ENCODE measurements at places on chromosomes 12 and 14. TPM values are rescaled to one million over a fixed set of nuclear protein-coding genes. Genes with fewer than 3 reads are reported as not detected.

DNA sequence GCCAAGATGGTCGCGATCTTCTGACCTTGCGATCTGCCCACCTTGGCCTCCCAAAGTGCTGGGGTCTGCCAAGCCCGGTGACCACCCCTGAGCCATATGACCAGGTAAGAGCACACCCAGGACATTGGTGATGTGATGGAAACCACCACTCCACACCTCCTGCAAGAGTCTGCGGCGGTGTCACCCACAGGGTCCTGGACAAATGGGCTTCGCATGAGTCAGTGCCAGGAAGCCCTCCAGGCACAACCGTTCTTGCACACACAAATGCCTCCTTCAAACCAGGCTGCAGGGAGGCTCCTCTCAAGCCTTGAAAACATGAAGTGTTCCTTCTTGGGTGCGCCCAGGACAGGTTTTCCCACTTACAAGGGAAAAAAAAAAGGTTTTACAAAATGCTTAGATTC, 16.6 kb downstream of the PITPNM2 start:
- no peak for DNase-seq

DNA sequence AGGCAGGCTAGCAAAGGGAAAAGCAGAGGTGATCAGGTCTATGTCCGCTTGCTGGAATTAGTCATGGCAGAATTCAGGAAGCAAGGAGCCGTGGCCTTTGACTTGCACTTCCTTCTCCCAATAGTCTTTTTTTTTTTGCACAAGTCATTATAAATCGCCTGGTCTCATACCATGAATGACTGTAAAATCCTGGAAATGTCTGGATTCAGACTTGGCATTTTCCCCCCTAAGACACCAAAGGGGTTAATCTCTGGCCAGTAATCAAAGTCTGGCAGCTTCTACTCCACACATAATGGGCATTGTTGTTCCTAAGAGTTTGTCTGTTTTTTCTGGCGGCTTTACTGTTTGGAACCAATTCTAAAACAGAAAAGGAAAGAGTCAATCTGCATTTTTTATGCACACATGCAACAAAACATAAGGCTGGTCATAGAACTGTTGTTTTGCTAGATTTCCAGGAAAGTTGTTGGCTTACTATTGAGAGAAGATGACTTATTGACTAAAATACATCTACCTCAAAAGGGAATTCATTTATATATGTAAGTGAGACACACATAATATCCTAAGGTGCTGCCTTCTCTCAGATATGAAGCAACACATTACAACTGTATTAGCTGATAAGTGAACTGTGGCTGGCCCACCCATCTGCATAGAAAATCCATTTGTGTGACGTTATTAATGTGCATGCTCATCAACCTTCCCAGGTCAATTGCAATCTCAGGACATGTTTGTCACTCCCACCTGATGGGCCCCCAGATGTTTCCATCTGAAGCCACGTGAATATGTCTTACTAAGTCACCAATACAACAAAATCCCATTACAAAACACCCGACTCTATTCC, 157.3 kb downstream of the BTG1 start:
- no peak for DNase-seq

- DNase-seq: no peak
Observed at GRCh38 chr14:71651228-71651627, 281.0 kb upstream of the RGS6 start.

GRCh38 chr12:93244514-93245077, 133.1 kb upstream of the NUDT4 start:
- no peak for DNase-seq

DNA sequence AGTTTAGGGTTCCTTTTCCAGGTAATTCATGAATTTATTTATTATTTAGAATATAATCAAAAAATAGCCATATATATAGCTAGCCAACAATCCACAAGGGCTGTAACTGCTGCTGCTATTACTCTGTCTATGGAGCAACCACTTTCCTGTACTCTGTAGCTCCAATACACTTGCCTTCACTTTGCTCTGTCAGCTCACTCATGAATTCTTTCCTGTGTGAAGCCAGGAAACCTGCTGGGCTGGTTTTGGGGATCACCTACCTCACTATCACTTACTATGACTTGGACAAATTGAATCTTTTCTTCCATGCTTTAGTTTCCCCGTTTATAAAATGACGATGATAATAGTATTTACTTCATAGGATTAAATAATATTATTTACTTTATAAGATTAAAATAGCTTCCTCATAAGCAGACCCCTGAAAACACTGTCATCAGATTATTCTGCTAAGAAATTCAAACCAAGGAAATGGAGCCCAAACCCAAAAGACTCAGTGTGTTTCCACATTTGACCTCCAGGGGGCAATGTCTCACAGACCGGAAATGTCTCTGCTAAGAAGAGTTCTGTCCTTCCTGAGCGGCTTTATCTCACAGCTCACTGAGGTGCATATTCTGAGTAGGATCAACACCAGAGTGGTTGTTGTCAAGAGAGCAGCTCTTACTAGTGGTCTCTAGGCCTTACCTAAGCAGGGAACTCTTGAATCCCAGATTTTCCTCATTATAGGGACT, 457.1 kb downstream of the DAD1 start:
- DNase-seq: no peak

DNA sequence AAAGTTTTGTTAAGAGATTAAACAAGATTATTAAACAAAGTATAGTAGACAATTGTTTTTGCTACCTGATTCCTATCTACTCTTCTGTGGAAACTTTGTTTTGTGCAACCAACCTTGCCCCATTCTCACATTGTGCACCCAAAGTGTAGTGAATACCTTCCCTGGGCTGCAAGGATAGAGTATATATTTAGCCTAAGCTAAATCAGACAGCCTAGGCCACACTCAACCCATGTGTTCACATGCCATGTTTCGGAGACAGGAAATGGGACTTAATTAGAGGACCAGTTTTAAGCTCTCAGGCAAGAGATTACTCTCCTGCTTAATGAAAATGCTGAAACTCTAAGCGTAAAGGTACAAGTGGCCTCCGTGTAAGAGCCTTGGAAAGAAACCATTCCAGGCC, 734.9 kb upstream of the USP15 start:
- DNase-seq: no peak

DNA sequence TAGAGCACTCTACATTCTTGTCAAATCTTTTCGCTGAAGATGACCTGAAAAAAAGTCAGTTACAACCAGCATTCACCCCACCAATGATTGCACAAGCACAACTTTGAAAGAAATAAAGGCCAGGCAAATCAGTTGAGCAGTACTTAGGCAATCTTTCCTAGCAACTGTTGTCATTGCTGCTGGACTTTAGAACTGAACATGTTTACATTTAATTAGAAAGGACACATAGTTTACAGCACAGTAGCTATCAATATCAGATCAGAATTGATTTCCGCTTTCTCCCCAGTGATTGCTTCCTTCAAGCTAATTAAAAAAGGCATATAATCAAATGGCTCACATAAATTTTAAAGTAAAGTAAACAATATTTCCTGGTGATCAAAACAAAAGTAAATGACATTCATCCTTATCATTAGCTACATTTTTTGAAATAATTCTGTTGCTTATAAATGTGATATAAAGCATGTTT, 128.4 kb downstream of the FOXA1 start:
- DNase-seq: no peak

DNA sequence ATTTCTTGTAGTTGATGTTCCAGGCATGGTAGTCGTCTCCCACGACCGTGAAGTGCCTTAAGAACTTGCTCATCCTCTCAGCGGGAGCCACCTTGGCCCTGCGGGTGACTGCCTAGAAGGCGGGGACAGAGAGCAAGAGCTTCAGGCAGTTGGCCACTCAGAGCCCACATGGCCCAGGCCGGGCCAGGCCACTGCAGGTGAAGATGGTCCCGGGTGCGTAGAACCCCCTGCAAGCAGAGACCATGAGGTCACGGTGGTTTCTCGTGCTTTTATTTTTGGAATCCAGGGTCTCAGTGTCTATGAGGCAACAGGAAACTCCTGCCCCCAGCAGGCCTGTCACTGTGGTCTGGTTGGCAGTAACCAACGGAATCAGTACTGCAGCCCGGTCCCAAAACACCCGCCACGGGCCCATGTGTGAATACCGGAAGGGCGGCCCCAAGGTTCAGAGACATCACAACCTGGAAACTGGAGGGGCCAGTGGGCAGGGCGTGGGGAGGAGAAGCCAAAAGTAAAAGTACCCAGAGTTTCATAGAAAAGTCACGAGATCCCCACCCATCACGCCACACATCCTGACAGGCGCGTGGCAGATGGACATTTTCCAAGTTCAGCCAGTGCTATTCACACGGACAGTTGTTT, 27.5 kb downstream of the HVCN1 start:
- peak; percentile 91 for DNase-seq

DNA sequence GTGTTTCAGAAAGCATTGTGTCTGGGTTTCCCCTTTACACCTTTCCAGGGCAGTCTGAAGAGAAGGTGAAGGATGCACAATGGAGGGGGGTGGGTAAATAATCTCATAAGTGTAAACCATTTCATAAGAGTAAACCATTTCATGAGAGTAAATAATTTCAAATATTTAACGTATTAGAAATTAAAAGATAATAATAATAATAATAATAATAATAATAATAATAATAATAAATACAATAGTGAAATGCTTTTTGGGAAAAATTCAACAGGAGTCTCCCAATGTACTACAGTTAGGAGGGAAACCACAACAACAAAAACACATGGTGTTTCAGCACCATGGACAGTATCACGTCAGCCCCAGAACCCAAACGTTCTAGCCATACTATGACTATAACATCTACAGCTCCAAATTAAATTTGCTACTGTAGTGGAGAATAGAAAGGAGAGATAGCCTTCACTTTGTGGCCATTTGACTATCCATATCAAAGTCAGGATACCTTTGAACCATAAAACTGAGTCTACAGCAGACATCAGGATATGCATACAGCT, 691.8 kb downstream of the BCL11B start:
- DNase-seq: peak; percentile 4

DNA sequence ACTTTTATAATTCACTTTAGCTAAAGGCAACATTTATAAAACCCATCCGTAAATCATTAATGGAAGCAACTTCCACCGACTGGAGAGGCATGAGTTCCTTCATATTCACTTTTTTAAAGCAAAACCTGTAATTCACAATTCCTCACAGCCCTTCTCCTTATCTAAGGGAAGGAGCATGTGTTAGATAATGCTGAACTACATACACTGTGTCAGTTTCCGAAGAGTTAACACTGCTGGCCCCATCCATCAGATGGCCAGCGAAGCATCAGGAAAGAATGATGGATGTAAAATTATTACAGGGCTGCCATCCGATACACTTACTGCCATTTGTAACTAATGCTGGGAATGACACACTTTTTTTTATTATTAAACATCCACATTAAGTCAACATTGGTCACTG, 392.8 kb downstream of the SOX5 start:
- no peak for DNase-seq

DNA sequence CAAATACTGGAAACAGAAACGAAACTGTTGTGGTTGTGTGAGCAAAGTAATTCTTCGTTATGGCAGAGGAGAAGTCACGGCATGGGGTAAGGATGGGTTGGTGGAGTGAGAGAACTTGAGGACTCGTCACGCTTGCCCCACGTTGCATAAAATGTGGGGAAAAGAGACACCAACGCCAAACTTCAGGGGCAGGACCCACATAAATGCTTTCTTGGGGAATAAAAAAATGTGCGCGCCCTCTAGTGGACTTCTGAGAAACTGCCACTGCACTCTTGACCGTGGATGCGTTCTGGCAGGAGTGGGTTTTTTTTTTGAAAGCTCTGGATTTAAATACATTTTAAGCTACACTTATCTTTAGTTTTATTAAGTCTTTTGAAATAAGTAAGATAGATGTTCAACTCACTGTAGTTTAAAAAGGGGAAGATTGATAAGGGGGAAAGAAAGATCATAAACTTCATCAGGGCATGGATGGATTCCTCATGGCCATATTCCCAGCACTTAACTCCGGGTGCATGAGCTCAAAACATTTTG, 4.1 kb upstream of the IGF1 start:
- peak; percentile 52 for DNase-seq

DNA sequence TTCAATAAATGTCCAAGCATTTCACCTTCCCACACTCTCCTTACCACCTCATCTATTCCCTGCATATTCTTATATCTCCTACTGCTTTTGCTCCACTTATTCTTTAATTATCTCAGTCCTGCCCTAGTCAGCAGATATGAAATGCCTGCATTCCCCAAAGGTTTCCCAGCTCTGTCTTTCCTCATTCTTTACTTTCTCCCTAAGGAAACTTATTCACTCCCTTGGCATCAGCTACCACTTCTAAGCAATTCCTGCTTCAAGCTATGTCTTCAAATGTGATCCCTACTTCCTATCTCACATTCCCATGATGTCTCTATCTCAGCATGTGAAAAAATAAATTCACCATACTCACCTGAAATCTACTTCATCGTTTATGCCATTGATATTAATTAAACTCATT, 111.8 kb downstream of the CAPZA3 start:
- no peak for DNase-seq

DNA sequence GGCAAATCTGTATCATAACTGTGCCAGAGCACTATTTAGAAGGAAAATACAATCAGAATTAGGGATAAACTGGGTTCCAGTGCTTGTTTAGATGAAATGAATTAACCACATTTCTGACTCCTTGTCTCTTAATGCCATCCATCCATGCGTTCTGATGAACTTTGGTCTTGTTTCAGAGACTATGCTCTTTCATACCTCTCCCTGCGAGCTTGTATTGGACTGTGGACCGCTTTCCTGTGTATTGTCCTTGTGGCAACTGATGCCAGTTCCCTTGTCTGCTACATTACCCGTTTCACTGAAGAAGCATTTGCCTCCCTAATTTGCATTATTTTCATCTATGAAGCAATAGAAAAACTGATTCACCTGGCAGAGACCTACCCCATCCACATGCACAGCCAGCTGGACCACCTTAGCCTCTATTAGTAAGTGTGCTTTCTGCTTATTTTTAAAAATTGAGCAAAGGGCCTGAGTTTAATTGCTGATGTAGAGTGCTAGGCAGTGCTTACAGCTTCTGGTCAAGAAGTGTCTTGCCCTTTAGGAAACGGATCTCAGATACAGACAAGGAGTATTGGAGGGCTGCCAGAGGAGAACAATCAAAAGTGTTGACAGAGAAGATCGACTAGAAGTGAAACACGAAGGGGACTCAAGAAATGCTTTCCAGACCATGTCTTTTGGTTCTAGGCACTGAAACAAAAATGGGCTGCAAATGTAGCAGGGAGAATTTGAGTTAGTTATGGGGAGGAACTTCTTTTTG, 46.7 kb downstream of the SLC4A8 start:
- no peak for DNase-seq

DNA sequence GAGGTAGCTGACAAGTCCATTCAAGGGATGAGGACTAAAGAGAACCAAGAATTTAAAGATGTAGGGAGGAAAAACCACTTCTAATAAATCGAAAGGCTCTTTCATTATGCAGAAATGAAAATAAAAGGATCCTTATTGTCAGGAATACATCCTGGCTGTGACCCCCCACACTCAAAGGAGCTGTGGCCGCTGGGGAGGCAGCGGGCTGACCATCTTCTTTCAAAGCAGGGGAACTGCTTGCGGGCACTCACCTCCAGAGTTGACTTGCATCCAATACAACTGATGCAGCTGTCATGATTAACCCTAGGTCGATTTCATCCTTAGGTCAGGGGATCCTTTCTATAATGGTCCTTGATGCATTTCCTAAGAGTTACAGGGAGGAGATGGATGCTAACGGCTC, 35.3 kb downstream of the TRAFD1 start:
- no peak for DNase-seq

GRCh38 chr12:12872934-12873275, 18.5 kb upstream of the GPRC5A start:
- no peak for DNase-seq

PPP1R12A gene
- 36.4 TPM for total RNA-seq

SERPINA5 gene
- not detected for total RNA-seq

CD27 gene
- total RNA-seq: 1.1 TPM

CLEC12A gene
- total RNA-seq: 1.6 TPM

CD69 gene
- 545 TPM for total RNA-seq

ANKS1B gene
- total RNA-seq: not detected

IRAK3 gene
- 28.3 TPM for total RNA-seq

SLC16A7 gene
- total RNA-seq: 16.2 TPM

NKX2-1 gene
- total RNA-seq: not detected
